ENCODE measurements at places on chromosomes 6 and 20. TPM values are rescaled to one million over a fixed set of nuclear protein-coding genes. Genes with fewer than 3 reads are reported as not detected.

- H3K36me3 ChIP-seq = no peaks in the 10 kb centered on the region
- H3K4me1 ChIP-seq = peaks cover 34% of the 10 kb centered on the region
- H3K27ac ChIP-seq = peak overlapping the region; percentile 99
Observed at GRCh38 chr6:27839626-27840475, 72.3 kb downstream of the OR2B2 start.

GRCh38 chr6:108118359-108118724 is 43.8 kb upstream of the OSTM1 start:
- H3K4me3 ChIP-seq = no peak overlapping the region
- H3K4me1 ChIP-seq = peaks cover 54% of the 10 kb centered on the region
- H3K27me3 ChIP-seq = peaks cover 99% of the 10 kb centered on the region
- H3K36me3 ChIP-seq = no peaks in the 10 kb centered on the region
- H3K27ac ChIP-seq = no peak overlapping the region
- DNase-seq = no peak

The C6orf15 gene
- total RNA-seq = not detected

The SRSF12 gene
- total RNA-seq = not detected
